Stimulated activated CD4-positive, alpha-beta T cell treated with anti-CD3 and anti-CD28 coated beads, Interleukin-2, amount 100 ng/mL, for 24 hours (primary cell): ENCODE measurements at places on chromosomes 11 and 22.

DNA sequence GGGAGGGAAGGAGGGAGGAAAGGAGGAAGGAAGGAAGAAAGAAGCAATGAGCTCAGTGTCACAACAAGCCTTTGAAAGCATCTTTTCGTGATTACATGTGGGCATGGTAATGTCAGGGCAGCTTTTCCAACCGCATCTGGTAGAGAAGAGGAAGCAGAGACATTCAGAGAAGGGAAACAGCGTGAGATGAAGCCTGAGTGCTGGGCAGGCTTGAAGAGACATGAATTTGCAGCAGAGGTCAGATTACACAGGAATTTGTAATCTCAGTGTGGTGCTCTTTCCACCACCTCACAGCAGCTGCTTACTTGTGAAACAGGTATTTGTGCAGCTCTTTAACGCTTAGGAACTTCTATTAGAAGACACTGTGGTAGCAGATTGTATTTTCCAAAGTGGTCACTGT lies 289.5 kb upstream of the C11orf87 start:
- no peak for DNase-seq

GRCh38 chr11:21268036-21268435 lies 598.6 kb downstream of the NELL1 start:
- DNase-seq, result no peak

DNA sequence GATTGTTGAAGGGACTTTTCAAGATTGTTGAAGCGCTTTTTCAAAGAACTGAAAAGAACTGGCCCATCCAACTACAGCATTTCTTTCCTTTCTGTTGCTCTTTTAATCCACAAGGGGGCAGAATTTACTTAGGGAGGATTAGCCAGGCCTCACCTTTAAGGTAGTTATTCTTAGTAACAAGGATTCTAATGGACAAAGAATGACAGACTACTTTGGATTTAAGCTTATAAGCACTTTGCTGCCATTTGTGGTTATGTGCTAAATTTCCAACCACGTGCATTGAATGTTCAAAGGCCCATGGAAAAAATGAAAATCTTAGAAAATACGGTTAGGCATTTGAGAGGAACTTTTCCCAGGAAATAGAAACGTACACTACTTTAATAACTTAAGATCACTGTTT lies 49.5 kb upstream of the HSPA8 start:
- DNase-seq, result no peak

- DNase-seq, result no peak
Observed at GRCh38 chr11:134466610-134467567, 54.8 kb upstream of the B3GAT1 start.

GRCh38 chr11:44754876-44755555 lies 28.3 kb downstream of the TSPAN18 start:
- DNase-seq, result no peak

DNA sequence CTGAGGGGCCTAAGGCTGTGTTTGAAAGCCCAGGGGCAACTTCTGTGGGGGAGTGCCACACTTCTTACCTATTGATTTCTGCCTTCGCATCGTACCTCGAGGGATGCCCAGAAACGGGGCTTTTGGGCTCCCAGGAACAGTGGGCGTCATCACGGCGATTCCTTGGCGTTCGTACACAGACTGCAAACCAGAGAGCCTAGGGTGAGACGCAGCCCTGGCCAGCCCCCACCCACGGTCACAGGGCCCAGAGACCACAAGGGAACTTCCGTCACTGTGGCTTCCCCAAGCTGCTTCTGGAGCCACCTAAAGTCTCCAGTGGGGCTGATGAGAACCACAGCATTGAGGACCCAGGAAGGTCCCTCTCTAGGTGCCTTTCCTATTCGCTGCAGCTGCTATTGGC lies 91.9 kb downstream of the CTTN start:
- DNase-seq, result no peak

DNA sequence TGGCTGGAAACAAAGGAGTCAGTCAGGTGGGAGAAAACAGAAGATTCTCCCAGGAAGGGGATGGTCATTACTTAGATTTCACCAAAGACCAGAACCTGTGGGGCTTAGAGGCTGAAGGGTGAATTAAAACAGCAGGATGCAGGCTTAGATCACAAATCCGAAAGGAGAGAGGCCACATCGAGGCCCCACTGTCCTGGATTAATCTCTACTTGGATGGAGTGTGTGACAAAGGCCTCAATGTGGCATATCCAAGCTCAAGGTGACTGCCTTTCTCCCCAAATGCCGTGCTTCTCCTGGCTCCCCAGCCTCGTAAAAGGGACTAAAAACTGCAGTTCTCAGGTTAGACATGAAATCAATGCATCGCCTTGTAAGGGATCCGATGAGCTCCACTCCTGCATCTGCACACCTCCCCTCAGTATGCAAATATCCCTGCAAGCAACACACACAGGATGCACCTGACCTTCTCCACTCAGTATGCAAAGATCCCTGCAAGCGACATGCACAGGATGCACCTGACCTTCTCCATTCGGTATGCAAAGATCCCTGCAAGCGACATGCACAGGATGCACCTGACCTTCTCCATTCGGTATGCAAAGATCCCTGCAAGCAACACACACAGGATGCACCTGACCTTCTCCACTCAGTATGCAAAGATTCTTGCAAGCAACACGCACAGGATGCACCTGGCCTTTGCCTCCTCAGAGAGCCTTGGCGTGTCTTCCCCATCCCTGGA lies 447.4 kb downstream of the BRD1 start:
- no peak for DNase-seq

GRCh38 chr11:94934846-94935245 lies 38.5 kb downstream of the CWC15 start:
- no peak for DNase-seq

DNA sequence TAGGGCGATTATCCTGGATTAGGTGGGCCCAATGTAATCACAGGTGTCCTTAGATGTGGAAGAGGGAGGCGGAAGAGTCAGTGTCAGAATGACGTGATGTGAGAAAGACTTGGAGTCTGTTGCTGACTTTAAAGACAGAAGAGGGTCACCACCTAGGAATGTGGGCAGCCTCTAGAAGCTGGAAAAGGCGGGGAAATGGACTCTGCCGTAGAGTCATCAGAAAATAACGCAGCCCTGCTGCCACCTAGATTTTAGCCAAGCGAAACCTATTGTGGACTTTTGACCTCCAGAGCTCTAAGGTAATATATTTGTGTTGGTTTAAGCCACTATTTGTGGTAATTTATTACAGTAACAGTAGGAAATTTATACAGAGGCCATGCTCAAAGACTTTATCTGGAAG lies 4.8 kb downstream of the DDX10 start:
- no peak for DNase-seq

- no peak for DNase-seq
Observed at GRCh38 chr11:93034031-93034722, 64.7 kb downstream of the MTNR1B start.

GRCh38 chr22:31134688-31135087 lies 5.6 kb downstream of the PLA2G3 start:
- no peak for DNase-seq

- DNase-seq, result no peak
Observed at GRCh38 chr11:134066943-134067885, 1.7 kb upstream of the JAM3 start.

DNA sequence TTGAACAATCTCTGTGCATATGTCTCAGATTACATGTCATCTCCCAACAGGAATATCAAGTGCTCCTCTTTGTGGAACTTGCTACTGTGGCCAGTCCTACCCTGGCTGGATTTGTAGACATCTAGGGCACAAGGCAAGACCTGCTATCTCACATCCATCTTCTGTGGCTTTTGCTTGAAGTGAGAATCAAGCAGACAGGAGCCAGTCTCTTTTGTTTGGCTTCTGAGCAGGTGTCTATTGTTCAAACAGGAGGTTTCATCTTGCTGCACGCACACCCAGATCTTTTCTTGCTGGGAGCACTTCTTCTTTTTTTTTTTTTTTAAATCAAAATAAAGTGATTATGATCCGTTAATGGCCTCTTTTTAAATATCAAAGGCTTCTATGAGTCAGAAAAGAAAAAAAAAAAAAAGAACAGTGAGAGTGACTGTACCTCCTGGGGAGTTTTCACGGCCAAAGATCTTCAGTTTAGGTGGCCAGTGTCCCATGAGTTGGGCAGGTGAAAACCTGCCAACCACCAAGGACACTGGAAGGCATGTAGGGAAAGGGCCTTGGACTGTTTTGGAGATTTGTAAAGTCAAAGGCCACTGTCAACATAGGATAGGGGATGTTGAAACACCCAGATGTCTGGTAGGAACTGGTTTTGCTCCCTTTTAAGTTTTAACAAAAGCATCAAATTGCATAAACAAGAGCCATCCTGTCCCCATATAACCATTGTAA lies 78.1 kb downstream of the CD44 start:
- no peak for DNase-seq

- DNase-seq, result no peak
Observed at GRCh38 chr11:46557684-46558151, 36.1 kb downstream of the AMBRA1 start.

DNA sequence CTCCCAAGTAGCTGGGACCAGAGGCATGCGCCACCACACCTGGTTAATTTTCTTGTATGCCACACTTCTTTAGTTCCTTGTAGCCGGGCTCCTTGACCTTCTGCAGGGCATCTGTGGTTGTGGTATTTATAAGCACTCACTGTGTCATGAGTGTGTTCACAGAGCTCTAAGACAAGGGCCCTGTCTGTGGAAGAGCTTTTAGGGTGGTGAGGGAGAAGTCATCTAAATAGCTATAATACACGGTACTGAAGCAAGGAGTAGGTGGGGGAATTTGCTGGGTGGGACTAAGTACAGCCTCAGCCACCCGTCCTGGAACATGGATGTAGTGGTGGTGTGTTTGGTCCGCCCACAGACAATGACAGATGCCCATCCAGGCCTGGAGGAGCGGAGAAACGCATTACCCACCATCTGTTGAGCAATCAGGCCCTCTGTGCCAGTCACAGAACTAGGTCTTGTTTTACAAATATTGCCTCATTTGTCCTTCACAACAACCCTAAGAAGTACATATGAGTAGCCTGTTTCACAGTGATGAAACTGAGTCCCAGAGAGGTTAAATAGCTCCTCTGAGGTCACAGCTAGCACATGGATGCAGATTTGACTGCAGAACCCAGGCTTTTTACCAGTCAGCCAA lies 10.1 kb downstream of the ACO2 start:
- DNase-seq, result no peak

DNA sequence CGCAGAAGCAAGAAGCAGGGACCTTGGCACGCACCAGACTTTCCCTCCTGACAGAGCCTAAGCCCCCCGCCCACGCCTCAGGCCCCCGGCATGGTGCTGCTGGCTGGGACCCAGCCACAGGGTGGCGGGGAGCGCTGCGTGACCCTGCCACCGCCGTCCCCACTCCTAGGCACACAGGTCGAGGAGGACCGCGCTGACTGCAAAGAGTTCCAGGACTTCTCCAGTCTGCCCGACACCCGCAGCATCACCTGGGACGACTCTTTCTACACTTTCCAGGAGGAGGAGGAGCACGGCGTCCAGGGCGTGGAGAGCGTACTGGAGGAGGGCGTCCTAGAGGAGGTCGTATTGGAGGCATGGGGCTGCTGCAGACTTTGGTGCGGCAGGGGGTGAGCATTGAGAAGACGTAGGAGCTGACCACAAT lies 103.7 kb downstream of the TRIM51G start:
- no peak for DNase-seq

GRCh38 chr11:11807811-11808782 lies 33.7 kb upstream of the USP47 start:
- DNase-seq, result no peak

DNA sequence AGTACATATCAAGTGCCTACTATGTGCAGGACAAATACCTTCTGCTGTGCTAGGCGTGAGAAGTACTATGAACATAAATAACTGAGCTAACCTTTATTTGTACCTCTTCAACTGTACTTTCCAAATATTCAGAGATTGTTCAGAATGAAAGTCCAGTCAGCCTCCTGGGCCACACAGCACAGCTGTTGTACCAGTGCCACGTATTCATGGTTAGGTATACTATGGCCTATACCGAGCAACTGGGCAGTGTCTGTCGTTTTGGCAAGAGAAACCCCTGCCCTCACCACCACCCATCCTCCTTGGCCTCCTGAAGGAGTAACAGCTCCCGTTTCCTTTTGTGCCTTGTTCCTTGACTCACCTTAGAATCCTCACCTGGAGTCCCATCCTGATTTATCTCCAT lies 53.0 kb downstream of the RASSF10 start:
- no peak for DNase-seq

- no peak for DNase-seq
Observed at GRCh38 chr11:47185305-47186075, 744 bp downstream of the PACSIN3 start.

DNA sequence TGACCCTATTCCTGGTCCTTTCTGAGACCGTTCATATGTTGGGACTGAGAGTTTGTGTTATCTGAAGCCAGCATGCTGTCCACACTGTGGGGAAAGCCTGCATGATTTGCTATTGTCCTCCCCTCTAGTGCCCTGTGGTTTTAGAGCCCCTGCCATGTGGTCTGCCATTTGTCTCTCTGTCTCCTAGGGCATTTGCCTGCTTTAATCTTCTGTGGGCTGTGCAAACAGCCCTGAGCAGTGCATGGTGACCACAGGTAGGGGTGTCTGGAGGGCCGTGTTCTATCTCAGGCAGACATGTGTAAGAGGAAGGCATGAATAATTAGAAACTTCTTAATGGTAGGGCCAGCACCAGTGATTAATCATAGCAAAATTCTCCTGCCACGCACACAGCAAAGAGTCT lies 23.0 kb downstream of the AMPD3 start:
- no peak for DNase-seq
